Fibroblast of lung (primary cell): ENCODE measurements at places on chromosomes 11 and 22. TPM values are rescaled to one million over a fixed set of nuclear protein-coding genes. Genes with fewer than 3 reads are reported as not detected.

- peak overlapping the region; percentile 97 for H3K27ac ChIP-seq
- H3K27me3 ChIP-seq: no peaks in the 10 kb centered on the region
- DNase-seq: peak; percentile 96
- peaks cover 43% of the 10 kb centered on the region for H3K4me1 ChIP-seq
- peaks cover 5% of the 10 kb centered on the region for H3K36me3 ChIP-seq
These were observed 784 bp upstream of the SLC43A3 start for GRCh38 chr11:57427727-57428082.

The LINC01488 gene
- not detected in 2 replicates for total RNA-seq

The KRTAP5-11 gene
- not detected in 2 replicates for total RNA-seq

- H3K36me3 ChIP-seq: no peaks in the 10 kb centered on the region
- DNase-seq: no peak
These were observed 273.3 kb downstream of the CTTN start for GRCh38 chr11:70671611-70672010.

GRCh38 chr22:19371893-19372292, 59.6 kb downstream of the HIRA start:
- no peak for DNase-seq
- peaks cover 12% of the 10 kb centered on the region for H3K36me3 ChIP-seq
- no peaks in the 10 kb centered on the region for H3K27me3 ChIP-seq
- H3K4me1 ChIP-seq: no peaks in the 10 kb centered on the region

DNA sequence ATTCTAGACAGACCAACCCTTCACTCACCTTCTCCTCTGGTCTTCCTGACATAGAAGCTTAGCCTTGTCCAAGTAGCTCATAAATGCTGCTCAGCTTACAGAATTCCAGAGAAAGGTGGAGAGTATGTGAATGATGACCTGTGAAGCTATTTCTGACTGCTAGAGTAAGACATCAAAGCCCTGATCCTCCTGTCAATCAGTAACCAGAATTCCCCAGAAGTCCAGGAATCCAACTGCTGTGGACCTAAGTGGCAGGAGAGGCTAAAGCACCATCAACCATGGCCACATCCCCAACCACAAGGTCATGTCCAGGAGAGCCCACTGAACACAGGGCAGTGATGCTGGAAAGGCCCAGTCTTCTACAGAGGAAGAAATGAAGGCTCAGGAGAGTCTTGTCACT, 2.6 kb downstream of the OR51G2 start:
- H3K27ac ChIP-seq: no peak overlapping the region
- H3K4me3 ChIP-seq: no peak overlapping the region
- no peaks in the 10 kb centered on the region for H3K4me1 ChIP-seq
- H3K27me3 ChIP-seq: no peaks in the 10 kb centered on the region

The HEPN1 gene
- total RNA-seq: not detected in 2 replicates

- no peak overlapping the region for H3K4me3 ChIP-seq
- no peak overlapping the region for H3K27ac ChIP-seq
- no peak for DNase-seq
- H3K36me3 ChIP-seq: no peaks in the 10 kb centered on the region
- no peaks in the 10 kb centered on the region for H3K27me3 ChIP-seq
These were observed 867.1 kb downstream of the OPCML start for GRCh38 chr11:132665205-132665604.

- H3K4me1 ChIP-seq: no peaks in the 10 kb centered on the region
- H3K27me3 ChIP-seq: no peaks in the 10 kb centered on the region
- H3K36me3 ChIP-seq: peaks cover 19% of the 10 kb centered on the region
- H3K4me3 ChIP-seq: no peak overlapping the region
- DNase-seq: no peak
These were observed 43.2 kb downstream of the AP2A2 start for GRCh38 chr11:968822-969221.

- H3K4me1 ChIP-seq: no peaks in the 10 kb centered on the region
- no peak overlapping the region for H3K27ac ChIP-seq
- no peak for DNase-seq
- H3K4me3 ChIP-seq: no peak overlapping the region
- no peaks in the 10 kb centered on the region for H3K36me3 ChIP-seq
These were observed 47.5 kb upstream of the C11orf87 start for GRCh38 chr11:109374441-109374840.

DNA sequence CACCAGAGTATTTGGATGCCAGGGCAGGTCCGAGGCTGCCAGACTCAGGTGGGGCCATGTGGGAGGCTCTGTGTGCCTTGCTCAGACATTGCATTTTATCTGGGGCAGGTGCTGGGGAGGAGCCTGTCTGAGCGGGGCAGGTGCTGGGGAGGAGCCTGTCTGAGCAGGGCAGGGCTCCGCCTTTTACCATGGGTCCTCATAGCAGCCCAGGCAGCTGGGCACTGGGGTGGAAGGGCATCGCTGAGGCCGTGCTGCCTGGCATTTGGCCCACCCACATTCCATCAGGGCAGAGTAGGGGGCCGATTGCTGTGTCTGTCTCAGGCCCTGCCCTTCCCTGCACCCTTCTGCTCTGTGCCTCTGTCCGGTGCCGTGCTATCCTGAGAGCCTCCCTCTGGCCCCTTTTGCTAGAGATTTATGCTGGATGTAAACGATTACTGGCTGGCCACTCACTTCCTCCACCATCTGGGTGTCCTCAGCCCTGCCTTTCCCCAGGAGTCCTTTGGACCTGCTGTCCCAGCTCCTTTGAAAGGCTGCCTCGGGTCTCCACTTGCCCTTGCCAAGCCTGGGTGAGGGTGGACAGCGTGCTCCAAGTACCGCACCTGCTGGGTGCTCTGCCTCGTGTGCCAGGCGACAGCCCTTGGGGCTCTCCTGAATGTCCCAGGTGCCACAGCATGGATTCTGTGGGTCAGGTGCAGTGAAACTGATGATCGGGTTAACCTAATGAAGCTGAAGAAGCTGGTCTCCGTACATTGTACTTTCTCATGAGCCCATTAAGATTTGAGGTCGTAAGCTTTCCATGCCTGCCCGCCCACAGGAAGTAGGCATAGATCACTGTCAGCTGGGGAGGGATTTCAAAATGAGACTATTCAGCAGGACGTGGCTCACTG, 281.6 kb downstream of the TBC1D22A start:
- H3K27me3 ChIP-seq: no peaks in the 10 kb centered on the region
- no peaks in the 10 kb centered on the region for H3K36me3 ChIP-seq
- peak; percentile 71 for DNase-seq
- H3K4me3 ChIP-seq: no peak overlapping the region
- H3K4me1 ChIP-seq: no peaks in the 10 kb centered on the region
- H3K27ac ChIP-seq: no peak overlapping the region

DNA sequence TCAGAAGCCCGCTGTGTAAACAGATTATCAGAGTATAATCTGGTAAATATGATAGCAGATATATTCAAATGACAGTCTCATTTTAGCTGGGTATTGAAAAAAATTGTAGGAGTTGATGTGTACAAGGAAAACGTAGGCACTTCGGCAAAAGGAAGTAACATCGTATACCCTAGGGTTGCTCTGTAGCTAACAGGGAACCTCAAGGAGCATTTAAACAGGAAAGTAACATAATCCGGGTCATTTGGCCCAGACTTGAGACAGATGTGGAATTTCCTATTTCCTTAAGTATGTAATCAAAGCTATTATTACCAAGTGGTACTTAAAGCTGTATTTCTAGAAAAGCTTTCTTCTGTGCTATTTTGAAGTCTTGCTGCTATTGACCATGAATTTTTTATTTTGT, 215.6 kb downstream of the DDX10 start:
- H3K27ac ChIP-seq: no peak overlapping the region
- DNase-seq: no peak
- no peaks in the 10 kb centered on the region for H3K36me3 ChIP-seq
- H3K27me3 ChIP-seq: no peaks in the 10 kb centered on the region
- no peak overlapping the region for H3K4me3 ChIP-seq

DNA sequence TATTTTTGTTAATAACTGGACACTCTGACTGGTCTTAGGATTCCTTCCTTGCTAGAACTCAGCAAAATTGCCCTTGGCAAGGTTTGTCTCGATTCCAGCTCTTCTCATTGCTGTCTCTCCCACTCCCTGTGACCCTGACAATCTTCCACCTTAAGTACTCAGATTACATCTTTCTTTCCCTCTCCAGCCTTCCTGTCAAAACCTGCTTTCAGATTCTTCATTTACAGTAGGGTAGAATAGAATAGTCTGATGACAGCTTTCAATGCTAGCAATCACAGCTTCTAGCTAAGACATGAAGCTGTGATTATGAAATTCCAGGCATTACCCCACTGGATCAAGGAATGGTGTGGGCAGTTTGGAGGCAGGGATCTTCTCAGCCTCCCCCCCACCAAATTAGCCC, 39.2 kb upstream of the LMO2 start:
- H3K4me1 ChIP-seq: no peaks in the 10 kb centered on the region
- peaks cover 3% of the 10 kb centered on the region for H3K27me3 ChIP-seq
- no peak for DNase-seq
- no peak overlapping the region for H3K27ac ChIP-seq

The TCN1 gene
- not detected in 2 replicates for total RNA-seq

The MEI1 gene
- total RNA-seq: 0.26 and 0.33 TPM in 2 replicates

The C11orf42 gene
- not detected in 2 replicates for total RNA-seq

The HOATZ gene
- not detected in 2 replicates for total RNA-seq

- H3K4me1 ChIP-seq: no peaks in the 10 kb centered on the region
- H3K27me3 ChIP-seq: no peaks in the 10 kb centered on the region
- no peak overlapping the region for H3K4me3 ChIP-seq
- H3K27ac ChIP-seq: no peak overlapping the region
- no peak for DNase-seq
- no peaks in the 10 kb centered on the region for H3K36me3 ChIP-seq
These were observed 11.9 kb upstream of the CD44 start for GRCh38 chr11:35126879-35127581.

DNA sequence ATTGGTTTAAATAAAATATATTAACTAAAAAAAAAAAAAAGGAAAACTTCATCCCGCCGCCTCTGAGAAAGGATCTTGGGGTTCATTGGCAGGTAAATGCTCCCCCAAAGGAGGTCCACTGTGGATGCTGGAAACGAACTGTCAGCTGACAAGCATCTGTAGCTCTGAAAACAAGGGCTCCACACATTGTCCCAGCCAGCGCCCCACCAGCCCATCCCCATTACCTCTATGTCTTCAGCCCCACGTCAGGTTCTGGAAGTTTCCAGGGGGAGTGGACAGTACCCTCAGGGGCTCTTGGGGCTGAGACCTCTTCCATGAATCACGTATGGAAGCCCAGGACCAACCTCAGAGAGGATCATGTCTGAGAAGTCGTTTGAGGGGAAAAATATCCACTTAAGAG, 66.4 kb upstream of the WNT7B start:
- DNase-seq: no peak
- no peaks in the 10 kb centered on the region for H3K27me3 ChIP-seq
- peaks cover 3% of the 10 kb centered on the region for H3K36me3 ChIP-seq
- H3K4me1 ChIP-seq: peaks cover 23% of the 10 kb centered on the region

GRCh38 chr22:48640890-48641841, 1186.5 kb downstream of the BRD1 start:
- no peak overlapping the region for H3K4me3 ChIP-seq
- H3K27ac ChIP-seq: no peak overlapping the region
- no peak for DNase-seq

The JHY gene
- total RNA-seq: 2.1 and 3.5 TPM in 2 replicates

DNA sequence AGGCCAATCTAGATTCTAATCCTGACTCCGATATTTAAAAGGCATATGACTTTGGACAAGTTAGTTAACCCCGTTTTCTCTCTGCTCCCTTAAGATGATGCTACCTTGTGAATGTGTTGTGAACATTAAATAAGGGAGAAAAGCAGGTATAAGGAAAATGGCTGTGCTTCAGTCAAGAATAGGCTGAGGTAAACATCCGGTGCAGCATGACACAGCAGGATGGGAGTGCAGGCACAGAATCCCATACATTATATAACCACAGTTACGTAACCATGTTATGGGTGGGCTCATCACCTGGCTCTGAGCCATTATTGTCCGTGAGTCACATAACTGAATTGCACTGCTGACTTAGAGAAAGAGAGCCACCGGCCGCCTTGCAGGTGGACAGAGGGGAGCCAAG, 382.2 kb upstream of the ANO5 start:
- no peak overlapping the region for H3K27ac ChIP-seq
- no peak overlapping the region for H3K4me3 ChIP-seq
- DNase-seq: no peak
- H3K27me3 ChIP-seq: no peaks in the 10 kb centered on the region

The KCNQ1OT1 gene
- 1.3 and 1.8 TPM in 2 replicates for total RNA-seq

DNA sequence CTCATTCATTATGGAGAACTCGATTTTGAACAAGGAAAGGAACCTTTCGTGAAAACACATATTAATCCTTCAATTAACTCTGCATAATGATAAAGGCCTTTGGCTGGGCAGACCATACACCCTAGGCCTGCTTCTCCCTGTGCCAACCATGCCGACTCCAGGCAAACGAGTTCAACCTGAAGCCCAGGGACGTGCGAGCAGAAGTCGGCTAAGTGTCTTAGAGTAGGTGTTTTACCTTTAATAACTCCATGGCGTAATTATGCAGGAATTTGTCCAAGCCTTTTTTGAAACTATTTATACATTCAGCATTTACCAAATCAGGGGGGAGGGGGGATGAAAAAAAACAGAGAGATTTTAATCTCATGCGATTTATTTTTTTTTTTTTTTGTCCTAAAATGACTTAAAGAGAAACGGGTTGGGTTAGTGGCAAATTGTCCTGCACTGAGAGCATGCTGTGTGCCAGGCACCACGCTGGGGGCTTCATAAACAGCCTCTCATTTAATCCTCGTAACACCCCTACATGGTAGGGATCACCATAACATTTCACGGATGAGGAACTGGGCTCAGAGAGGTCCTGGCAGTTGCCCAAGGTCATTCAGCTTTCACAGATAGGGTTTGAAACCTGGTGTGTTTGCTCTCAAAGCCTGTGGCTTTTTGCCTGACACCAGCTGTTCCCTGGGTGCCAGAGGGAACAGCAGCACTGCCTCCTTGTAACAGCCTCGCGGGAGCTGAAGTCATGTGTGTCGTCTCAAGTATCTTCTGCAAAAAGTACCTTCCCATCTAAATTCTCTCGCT, 423.9 kb downstream of the MN1 start:
- no peak overlapping the region for H3K27ac ChIP-seq
- DNase-seq: peak; percentile 18
- H3K27me3 ChIP-seq: peaks cover 5% of the 10 kb centered on the region
- no peak overlapping the region for H3K4me3 ChIP-seq
- no peaks in the 10 kb centered on the region for H3K36me3 ChIP-seq

The GRAP2 gene
- not detected in 2 replicates for total RNA-seq

The UBQLN3 gene
- 0.17 TPM in 1 of 2 replicates, not detected in the other for total RNA-seq

The TFIP11 gene
- total RNA-seq: 40.3 TPM in 2 replicates

DNA sequence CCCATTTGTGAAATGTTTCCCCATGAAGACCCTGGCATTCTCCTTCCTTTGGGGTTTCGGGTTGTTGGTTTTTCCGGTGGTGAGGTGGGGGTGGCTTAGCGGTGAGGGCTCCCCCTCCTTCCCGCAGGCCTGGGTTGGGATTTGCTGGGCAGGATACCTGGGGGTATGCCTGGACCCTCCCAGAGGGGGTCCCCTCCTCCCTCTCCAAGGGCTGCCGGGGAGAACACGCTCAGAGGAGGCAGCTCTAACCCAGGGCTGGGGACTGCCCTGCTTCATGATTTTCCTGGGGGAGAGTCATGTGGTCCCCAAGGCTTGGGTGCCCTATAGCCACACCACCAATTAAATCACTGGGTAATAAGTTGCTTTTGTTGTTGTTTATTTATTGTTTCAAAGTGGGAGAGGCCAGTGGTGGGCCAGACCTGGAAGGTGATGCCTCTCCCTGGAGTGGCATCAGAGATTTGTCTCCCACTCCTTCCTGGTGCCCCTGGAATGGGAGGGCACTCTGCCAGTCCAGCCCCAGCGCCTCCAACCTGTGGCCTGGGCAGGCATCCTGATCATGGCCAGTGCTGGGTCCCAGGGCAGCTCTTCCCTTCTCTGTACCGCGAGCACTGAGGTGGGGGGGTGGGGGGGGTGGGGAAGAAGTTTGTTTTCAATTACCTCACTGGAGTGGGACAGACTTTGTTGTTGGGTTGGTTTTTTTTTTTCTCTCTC, 1.3 kb upstream of the CLCF1 start:
- H3K27ac ChIP-seq: peak overlapping the region; percentile 97
- H3K36me3 ChIP-seq: no peaks in the 10 kb centered on the region
- peaks cover 40% of the 10 kb centered on the region for H3K4me1 ChIP-seq
- no peaks in the 10 kb centered on the region for H3K27me3 ChIP-seq
- no peak overlapping the region for H3K4me3 ChIP-seq
